ENCODE measurements at places on chromosomes 13 and 19. TPM values are rescaled to one million over a fixed set of nuclear protein-coding genes. Genes with fewer than 3 reads are reported as not detected.

DNA sequence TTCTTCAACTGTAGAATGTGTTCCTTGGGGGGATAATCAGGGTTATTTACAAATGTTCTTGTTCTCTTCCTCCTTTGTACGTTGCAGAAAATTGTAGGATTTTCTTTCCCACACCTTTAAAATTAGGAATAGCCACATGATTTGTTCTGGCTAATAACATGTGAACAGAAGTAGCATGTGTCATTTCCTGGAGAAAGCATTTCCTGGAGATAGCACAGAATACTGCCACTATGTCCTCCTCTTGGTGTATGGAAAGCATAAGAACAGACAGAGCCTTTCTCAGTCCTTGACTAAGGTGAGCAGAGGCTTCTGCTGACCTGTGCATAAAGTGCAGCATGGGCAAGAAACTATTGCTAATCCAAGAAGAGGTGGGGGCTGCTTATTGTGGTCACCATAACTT lies 101.8 kb downstream of the FAM216B start:
- H3K4me3 ChIP-seq: no peak overlapping the region
- no peak for DNase-seq
- peak overlapping the region; percentile 51 for H3K27ac ChIP-seq
- peaks cover 17% of the 10 kb centered on the region for H3K36me3 ChIP-seq
- no peaks in the 10 kb centered on the region for H3K27me3 ChIP-seq
- peaks cover 6% of the 10 kb centered on the region for H3K4me1 ChIP-seq

DNA sequence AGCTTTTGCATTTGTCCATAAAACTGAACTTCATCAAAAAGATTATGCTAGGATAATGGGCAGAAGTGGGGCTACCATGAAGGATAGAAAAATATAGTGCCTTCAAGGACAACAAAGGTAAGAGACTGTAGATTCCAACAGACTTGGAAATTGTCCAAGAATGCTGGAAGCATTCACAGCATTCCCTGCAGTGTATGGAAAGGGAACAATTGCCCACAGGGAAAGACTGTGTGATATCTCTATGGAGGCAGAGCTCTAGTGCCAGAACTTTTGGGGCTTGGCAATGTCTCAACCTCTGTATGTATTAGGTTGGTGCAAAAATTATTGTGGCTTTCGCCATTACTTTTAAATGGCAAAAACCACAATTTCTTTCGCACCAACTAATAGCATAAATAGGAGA lies 1598.8 kb upstream of the MIR17HG start:
- no peaks in the 10 kb centered on the region for H3K27me3 ChIP-seq
- H3K4me3 ChIP-seq: no peak overlapping the region

The CEACAM21 gene
- 40.5 TPM for total RNA-seq

The ZNF350 gene
- total RNA-seq: 36.0 TPM

The ZNF66 gene
- 7.3 TPM for total RNA-seq

- peaks cover 8% of the 10 kb centered on the region for H3K36me3 ChIP-seq
- no peaks in the 10 kb centered on the region for H3K27me3 ChIP-seq
- H3K27ac ChIP-seq: peak overlapping the region; percentile 11
- H3K4me1 ChIP-seq: peaks cover 12% of the 10 kb centered on the region
- no peak for DNase-seq
These were observed 1.2 kb downstream of the KCNRG start for GRCh38 chr13:50016444-50016843.

The GARIN5A gene
- total RNA-seq: 0.22 TPM

DNA sequence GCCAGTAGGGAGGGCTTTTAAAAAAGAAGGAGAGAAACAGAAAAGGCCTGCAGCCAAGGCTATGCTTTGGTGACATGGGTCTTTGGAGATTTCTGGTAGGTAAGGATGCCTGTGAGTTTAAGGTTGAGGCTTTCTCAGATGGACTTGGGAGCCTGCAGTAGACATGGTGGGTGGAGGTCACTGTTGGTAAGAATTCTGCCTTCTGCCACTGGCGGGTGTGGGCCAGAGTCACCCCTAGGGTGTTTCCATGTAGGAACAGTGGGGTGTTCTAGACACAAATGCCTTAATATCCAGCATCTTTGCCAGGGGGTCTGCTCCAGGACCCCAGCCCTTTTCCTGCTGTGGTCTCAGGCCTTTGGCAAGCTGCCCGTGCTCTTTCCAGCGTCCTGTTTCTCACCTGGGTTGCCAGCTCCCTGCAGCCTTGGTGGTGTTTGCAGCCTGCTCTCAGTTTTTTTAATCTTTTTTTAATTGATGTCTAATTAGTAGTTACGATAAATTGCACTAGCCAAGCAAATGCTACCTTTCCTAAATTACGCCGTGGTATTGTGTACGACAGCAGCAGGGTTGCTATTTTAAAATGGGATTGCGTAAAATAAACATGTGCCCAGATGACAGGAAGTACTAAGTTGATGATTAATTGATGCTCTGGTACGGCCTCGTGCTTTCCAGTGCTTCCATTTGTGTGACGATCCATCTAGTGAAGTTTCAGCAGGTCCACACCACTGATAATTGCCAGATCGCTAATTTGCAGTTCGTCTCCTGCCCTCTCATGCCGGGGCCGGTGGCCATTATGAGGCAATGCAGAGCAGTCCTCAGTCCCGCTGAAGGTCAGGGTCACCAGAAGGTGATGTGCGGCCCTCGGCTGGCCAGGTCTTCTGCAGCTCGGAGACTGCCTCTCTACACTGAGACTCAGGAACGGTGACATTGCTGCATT lies 35.3 kb upstream of the NPAS1 start:
- H3K36me3 ChIP-seq: no peaks in the 10 kb centered on the region
- no peak overlapping the region for H3K4me3 ChIP-seq
- H3K27ac ChIP-seq: no peak overlapping the region

The N4BP2L1 gene
- 37.8 TPM for total RNA-seq

- no peak for DNase-seq
- H3K27ac ChIP-seq: no peak overlapping the region
- H3K4me3 ChIP-seq: no peak overlapping the region
- H3K36me3 ChIP-seq: no peaks in the 10 kb centered on the region
These were observed 442.3 kb downstream of the TUBA3C start for GRCh38 chr13:18739310-18739709.

The RASAL3 gene
- 121 TPM for total RNA-seq

The MZT1 gene
- total RNA-seq: 4.9 TPM

The KLHL1 gene
- total RNA-seq: not detected

DNA sequence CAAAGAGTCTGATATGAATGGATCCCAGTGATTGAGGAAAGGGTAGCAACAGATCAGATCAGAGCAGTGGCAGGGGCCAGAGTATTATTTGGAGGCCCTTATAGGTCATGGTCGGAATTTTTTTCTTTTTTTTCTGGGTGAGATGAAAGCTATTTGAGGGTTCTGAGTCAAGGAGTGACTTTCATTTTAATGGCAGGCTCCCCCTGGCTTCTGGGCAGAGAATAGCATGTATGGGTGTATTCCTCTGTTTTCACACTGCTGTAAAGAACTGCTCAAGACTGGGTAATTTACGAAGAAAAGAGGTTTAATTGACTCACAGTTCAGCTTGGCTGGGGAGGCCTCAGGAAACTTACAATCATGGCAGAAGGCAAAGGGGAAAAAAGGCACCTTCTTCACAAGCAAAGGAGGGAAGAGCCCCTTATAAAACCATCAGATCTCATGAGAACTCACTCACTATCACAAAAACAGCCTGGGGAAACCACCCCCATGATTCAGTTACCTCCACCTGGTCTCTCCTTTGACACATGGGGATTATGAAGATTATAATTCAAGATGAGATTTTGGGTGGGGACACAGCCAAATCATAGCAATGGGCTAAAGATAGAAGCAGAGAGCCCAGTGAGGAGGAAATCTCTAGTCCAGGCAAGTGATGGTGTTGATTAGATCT lies 3.0 kb upstream of the SLC6A16 start:
- no peak overlapping the region for H3K4me3 ChIP-seq
- peaks cover 31% of the 10 kb centered on the region for H3K4me1 ChIP-seq
- H3K27ac ChIP-seq: peak overlapping the region; percentile 63
- H3K27me3 ChIP-seq: no peaks in the 10 kb centered on the region
- peaks cover 10% of the 10 kb centered on the region for H3K36me3 ChIP-seq

GRCh38 chr13:43918636-43919035 lies 38.9 kb downstream of the LACC1 start:
- DNase-seq: no peak
- H3K4me1 ChIP-seq: peaks cover 3% of the 10 kb centered on the region
- peaks cover 33% of the 10 kb centered on the region for H3K27me3 ChIP-seq

The CCDC169 gene
- not detected for total RNA-seq

The FPR3 gene
- not detected for total RNA-seq

The MICU2 gene
- 30.9 TPM for total RNA-seq

GRCh38 chr13:25988661-25989060 lies 63.2 kb downstream of the SHISA2 start:
- peaks cover 3% of the 10 kb centered on the region for H3K4me1 ChIP-seq
- no peak overlapping the region for H3K4me3 ChIP-seq
- H3K27me3 ChIP-seq: no peaks in the 10 kb centered on the region
- no peak for DNase-seq
- no peak overlapping the region for H3K27ac ChIP-seq

The FBXO27 gene
- total RNA-seq: 1.6 TPM

GRCh38 chr13:59409211-59409610 lies 754.5 kb downstream of the DIAPH3 start:
- DNase-seq: no peak
- H3K27ac ChIP-seq: no peak overlapping the region
- no peak overlapping the region for H3K4me3 ChIP-seq
- H3K4me1 ChIP-seq: no peaks in the 10 kb centered on the region

DNA sequence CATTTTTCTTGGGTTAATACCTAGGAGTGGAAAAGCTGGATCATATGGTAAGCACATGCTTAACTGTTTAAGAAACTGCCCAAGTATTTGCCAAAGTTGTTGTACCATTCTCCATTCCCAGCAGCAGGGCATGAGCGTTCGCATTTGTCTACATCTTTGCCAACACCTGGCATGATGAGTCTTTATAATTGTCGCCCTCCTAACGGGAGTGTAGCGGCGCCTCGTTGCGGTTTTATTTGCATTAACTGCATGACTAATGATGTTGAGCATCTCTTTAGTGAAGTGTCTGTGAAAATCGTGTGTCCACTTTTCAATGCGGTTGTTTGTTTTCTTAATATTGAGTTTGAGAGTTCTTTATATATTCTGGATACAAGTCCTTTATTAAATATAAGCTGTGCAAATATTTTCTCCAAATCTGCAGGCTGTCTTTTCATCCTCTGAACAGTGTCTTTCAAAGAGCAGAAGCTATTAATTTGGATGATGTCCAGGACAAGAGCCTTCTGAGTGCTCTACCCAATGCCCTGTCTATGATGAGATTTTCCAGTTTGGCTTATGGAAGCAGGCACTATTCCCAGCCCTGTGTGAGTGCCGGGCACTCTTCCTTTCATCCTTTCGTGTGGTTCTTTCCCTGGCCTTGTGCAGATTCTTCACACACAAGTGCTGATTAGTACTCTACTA lies 202.0 kb downstream of the FOXO1 start:
- peaks cover 2% of the 10 kb centered on the region for H3K4me1 ChIP-seq
- no peak for DNase-seq
- no peak overlapping the region for H3K4me3 ChIP-seq
- no peak overlapping the region for H3K27ac ChIP-seq

DNA sequence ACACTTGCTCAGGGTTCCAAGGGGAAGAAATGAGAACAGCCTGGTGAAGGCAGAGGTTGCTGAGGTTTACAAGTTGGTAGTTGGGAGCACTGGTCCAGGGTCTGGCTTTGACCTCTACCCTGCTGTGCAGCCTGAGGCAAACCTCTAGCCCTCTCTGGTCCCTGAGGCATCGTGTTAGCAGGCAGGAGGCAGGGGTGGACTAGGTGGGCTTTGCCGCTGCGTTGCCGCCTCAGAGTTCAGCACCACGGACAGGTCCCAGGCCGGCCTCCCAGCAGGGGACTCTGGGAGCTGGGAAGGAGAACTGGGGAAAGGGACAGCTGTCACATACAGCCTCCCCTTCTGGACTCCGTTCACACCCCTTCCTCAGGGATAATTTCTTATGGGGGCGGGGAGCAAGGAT lies 3.1 kb downstream of the NCAN start:
- no peak for DNase-seq
- peaks cover 60% of the 10 kb centered on the region for H3K27me3 ChIP-seq
- H3K36me3 ChIP-seq: peaks cover 8% of the 10 kb centered on the region

The PNMA8C gene
- total RNA-seq: 0.10 TPM

- no peak for DNase-seq
- H3K36me3 ChIP-seq: peaks cover 3% of the 10 kb centered on the region
- H3K4me3 ChIP-seq: no peak overlapping the region
- H3K27me3 ChIP-seq: no peaks in the 10 kb centered on the region
- peaks cover 4% of the 10 kb centered on the region for H3K4me1 ChIP-seq
These were observed 175.7 kb downstream of the KDM4B start for GRCh38 chr19:5144545-5145179.

The CRLF1 gene
- total RNA-seq: not detected

DNA sequence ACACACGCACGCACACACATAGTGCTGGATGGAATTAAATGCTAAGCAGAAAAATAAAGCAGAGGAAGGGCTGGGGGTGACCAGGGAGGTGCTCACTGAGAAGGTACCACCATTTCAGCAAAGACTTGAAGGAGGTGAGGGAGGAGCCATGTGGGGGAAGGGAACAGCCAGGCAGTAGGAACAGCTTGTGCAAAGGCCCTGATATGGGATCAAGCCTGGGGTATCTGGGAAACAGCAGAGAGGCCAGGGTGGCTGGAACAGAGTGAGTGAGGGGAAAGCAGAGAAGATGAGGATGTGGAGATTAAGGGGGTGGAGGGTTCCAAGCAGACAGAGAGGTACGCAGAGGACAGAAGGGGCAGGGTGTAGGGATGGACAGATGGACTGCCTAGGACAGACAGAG lies 25.2 kb downstream of the NOTCH3 start:
- H3K27me3 ChIP-seq: peaks cover 19% of the 10 kb centered on the region
- H3K36me3 ChIP-seq: peaks cover 3% of the 10 kb centered on the region
- no peak overlapping the region for H3K27ac ChIP-seq
- no peak for DNase-seq

DNA sequence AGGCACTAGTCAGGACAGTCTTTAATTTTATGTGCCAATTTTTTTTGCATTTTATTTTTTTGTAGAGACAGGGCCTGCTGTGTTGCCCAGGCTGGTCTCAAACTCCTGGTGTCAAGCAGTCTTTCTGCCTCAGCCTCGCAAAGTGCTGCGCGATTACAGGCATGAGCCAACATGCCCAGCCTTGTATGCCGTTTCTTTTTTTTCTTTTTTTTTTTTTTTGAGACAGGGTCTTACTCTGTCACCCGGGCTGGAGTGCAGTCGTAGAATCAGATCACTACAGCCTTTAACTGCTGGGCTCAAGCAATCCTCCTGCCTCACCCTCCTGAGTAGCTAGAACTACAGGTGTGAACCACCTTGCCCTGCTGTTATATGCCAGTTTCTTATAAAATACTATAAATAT lies 26.4 kb downstream of the BORA start:
- no peaks in the 10 kb centered on the region for H3K27me3 ChIP-seq
- DNase-seq: no peak
- H3K27ac ChIP-seq: no peak overlapping the region
- H3K4me3 ChIP-seq: no peak overlapping the region
- peaks cover 9% of the 10 kb centered on the region for H3K4me1 ChIP-seq
- peaks cover 6% of the 10 kb centered on the region for H3K36me3 ChIP-seq

GRCh38 chr13:74919914-74920313 lies 562.1 kb downstream of the TBC1D4 start:
- DNase-seq: no peak
- H3K4me3 ChIP-seq: no peak overlapping the region
- no peak overlapping the region for H3K27ac ChIP-seq
- H3K36me3 ChIP-seq: no peaks in the 10 kb centered on the region

The PLK5 gene
- not detected for total RNA-seq

Data from T-helper 17 cell (primary cell).